Stimulated activated CD8-positive, alpha-beta memory T cell treated with anti-CD3 and anti-CD28 coated beads, Interleukin-2, amount 100 ng/mL, for 1 hour (primary cell): ENCODE measurements at places on chromosomes 5 and 9.

DNA sequence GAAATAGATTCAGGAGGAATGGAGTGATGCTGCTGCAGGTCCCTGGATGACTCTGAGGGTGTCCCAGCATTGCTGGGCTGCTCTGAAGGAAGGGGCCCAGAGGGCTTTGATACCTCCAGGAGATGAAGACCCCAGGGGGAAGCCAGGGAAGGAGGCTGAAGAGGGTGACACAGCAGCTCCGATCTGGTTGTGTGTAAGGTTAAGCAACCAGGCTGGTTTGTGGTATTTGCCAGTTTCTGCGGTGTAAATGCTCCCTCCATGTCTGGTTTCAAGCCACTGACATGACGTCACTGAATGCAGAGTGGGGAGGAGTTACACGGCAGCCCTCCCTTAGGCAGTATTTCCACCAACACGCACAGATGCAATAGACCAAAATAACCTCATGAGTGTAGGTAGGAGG lies 40.0 kb upstream of the ORM1 start:
- no peak for DNase-seq

- no peak for DNase-seq
These were observed 58.7 kb downstream of the RXRA start for GRCh38 chr9:134384811-134385479.

DNA sequence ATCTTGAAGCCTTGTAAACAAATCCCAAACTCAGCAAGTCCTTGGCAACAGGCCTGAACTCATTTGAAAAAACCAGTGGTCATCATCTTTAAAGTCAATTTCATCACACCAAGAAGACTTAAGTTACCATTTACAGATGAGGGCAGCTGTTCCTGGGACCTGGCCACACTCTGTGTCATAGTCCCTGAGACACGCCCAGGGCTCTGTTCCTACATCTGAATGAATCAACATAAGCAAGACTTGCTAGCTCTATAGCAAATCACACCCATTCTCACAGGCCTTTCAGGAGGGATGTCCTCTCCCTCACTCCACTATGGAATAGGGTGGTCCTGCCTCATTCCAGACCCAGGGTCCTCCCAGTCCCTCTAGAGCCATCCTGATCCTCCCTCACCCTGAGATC lies 142.8 kb downstream of the NSG2 start:
- DNase-seq: no peak

DNA sequence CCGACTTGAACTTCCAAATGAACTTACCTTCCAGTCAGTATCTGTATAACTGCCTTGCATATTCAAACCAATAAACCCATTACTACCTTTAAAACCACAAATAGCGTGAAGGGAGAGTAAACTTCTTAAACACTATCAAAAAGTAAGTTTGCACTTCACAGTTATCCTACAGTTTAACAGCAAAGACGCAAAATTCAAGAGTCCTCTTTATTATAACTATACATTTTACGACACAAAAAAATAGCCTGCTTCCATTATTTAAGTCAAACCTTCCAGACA lies 1.8 kb downstream of the PTBP3 start:
- DNase-seq: no peak

DNA sequence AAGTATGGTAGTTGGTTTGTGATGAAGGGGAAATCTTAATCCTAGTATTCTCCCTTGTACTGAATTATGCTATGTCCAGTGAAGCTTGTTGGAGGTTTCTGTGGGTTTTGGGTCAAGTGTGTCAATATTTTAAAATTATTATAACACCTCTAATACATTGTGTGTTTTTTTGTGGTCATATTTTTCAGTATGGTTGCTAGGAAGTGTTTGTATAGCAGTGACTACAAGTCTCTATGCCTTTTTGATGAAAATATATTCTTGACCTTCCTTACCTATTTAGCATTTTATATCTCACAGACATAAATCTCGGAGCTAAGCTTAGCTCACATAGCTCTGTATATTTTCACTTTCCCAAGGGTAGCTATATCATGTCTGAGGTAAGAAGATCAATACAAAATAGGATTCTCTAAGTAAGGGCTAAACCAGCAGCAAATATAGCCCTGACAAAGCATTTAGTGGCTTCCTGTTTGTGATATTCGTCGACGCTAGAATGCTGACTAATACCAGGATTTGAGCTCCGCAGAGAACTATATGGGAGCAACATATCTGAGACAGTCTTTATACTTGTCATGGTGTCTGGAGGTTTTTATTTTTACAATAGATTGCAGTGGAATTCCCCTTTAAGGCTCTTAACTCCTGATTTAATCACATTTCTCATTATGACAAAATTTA lies 82.3 kb downstream of the MACIR start:
- DNase-seq: no peak
